ENCODE measurements at places on chromosomes 4 and X. TPM values are rescaled to one million over a fixed set of nuclear protein-coding genes. Genes with fewer than 3 reads are reported as not detected.

- DNase-seq, result no peak
These were observed 1514.8 kb downstream of the RPA4 start for GRCh38 chrX:98398542-98398941.

GRCh38 chr4:117640836-117641235 lies 393.4 kb upstream of the NDST3 start:
- no peak for DNase-seq

GRCh38 chr4:73599182-73599581 lies 21.1 kb downstream of the RASSF6 start:
- DNase-seq, result no peak

DNA sequence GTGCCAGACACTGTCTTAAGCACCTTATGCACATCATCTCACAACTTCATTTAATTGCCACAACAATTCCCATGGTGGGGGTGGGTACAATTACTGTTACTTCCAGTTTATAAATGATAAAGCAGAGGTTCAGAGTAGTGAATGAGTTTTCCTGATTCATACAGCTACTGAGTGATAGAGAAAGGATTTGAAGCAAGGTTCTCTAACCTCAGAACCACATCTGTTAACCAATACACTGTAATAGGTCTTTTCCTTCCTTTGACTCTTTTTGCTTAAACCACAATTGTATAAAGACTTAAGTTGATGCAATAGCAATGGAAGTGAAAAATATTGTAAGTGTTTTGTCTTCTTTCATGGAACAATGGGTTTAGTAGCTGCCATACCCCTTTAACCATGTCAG lies 43.5 kb upstream of the PAK3 start:
- DNase-seq, result no peak

- no peak for DNase-seq
These were observed 26.1 kb downstream of the NUDT6 start for GRCh38 chr4:122896270-122896669.

Gene WWC2
- 36.8 TPM for total RNA-seq

DNA sequence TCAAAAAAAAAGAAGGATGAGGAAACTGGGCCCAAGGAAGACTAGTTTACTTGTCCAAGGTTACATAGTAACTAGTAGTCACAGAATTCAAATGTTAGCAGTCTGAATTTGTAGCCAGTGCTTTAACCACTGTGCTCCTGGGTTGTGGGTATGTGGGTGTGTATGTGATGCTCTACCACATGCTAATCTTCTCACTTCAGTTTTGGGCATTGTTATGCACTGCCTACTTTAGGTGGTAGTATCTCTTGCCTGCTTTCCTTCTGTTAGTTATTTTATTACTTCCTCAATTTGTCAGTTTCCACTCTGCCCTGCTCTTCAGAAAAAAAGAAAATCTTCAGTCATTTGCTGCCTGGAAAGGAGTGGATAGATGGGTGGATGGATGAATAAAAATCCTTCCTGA lies 219.2 kb downstream of the RPA4 start:
- no peak for DNase-seq

Gene ADH1C
- total RNA-seq, result 5.3 TPM

Gene CLIC2
- total RNA-seq, result 0.96 TPM

Gene DCAF16
- total RNA-seq, result 50.8 TPM

DNA sequence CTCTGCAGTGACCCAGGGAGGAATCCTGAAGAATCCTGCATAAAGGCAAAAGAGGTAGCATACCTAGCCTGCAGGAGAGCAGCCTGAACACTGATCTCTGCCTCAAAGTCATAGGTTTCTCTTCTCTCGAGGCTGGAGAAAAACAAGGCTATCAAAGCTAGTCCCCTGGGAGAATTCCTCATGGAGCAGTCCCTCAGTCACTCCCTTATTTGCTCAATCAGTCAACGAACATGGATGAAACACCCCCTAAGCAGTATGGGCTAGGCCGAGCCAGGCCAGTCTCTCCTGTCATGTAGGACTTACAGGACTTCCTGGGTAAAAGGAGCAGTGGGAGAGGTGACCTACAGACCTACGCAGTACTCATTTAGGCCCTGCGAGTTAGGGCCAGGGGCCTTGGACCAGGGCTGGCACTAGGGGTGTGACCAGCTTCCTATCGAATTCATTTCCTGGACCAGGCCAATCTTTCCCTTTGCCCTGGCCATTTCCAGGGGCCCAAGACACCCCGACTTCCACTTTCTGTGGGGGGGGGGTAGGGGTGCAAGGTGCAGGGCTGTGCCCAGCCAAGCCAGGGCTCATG lies 164.1 kb downstream of the EFNB1 start:
- no peak for DNase-seq

- no peak for DNase-seq
These were observed 13.0 kb upstream of the NDUFC1 start for GRCh38 chr4:139315221-139315675.

GRCh38 chr4:88826771-88827170 lies 129.1 kb upstream of the NAP1L5 start:
- DNase-seq, result no peak

Gene FSTL5
- 2.4 TPM for total RNA-seq

Gene C4orf50
- 1.4 TPM for total RNA-seq

- DNase-seq, result peak; percentile 14
These were observed 1.1 kb downstream of the PLXNA3 start for GRCh38 chrX:154458954-154459778.

GRCh38 chr4:56535915-56536314 lies 30.3 kb downstream of the ARL9 start:
- no peak for DNase-seq

- DNase-seq, result no peak
These were observed 28.7 kb downstream of the APLN start for GRCh38 chrX:129626026-129626425.

GRCh38 chr4:7392438-7393421 lies 42.0 kb downstream of the PSAPL1 start:
- DNase-seq, result peak; percentile 74

DNA sequence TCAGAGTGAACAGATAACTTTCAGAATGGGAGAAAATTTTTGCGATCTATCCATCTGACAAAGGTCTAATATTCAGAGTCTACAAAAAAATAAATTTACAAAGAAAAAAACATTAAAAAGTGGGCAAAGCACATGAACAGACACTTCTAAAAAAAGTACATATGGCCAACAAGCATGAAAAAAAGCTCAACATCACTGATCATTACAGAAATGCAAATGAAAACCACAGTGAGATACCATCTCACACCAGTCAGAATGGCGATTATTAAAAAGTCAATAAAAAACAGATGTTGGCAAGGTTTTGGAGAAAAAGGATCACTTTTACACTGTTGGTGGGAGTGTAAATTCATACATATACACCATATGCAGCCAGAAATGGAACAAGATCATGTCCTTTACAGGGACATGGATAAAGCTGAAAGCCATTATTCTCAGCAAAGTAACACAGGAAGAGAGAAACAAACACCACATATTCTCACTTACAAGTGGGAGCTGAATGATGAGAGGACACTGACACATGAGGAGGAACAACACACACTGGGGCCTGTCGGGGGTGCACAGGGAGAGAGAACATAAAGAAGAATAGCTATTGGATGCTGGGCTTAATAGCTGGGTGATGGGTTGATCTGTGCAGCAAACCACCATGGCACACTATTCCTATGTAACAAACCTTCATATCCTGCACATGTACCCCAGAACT lies 41.6 kb upstream of the ITM2A start:
- DNase-seq, result no peak

DNA sequence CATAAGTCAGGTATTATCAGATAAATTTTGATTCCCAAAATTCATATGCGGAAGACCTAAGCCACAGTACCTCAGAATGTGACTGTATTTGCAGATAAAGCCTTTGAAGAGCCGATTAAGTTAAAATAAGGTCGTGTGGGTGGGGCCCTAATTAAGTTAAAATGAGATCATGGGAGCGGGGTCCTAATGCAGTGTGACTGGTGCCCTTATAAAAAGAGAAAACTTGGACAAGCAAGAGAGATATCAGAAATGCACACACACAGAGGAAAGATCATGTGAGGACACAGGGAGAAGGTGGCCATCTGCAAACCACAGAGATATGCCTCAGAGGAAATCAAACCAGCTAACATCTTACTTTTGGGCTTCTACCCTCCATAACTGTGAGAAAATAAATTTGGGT lies 236.1 kb downstream of the FBXO8 start:
- DNase-seq, result no peak

DNA sequence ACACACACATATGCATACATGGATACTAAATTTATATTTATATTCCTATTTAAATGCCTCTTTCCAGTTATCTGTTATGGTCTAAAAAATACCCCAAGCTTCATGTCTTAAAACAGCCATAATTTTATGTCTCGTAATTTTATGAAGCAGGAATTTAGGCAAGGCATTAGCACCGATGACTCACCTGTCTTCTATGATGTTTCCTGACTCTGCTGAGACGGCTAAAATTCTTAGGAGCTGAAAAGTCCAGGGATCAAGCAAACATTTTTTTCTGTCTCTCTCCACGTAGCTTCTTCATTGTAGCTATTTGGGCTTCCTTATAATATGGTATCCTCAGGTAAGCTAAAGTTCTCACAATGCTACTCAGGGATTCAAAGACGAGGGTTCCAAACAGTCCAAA lies 930.3 kb downstream of the STIM2 start:
- DNase-seq, result no peak

DNA sequence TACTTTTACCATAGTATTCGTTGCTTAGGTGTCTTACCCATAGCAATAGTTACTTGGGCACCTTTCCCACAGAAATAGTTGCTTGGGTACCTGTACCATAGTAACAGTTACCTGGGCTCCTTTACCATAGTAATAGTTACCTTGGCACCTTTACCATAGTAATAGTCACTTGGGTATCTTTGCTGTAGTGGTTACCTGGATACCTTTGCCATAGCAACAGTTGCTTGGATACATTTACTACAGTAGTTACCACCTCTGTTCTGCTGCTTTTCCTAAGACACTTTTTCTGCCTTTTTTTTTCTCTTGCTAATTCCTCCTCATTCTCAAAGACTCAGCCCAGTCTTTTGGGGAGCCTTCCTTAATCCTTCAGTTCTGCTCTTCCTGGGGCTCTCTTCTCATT lies 272.8 kb upstream of the PUDP start:
- no peak for DNase-seq

DNA sequence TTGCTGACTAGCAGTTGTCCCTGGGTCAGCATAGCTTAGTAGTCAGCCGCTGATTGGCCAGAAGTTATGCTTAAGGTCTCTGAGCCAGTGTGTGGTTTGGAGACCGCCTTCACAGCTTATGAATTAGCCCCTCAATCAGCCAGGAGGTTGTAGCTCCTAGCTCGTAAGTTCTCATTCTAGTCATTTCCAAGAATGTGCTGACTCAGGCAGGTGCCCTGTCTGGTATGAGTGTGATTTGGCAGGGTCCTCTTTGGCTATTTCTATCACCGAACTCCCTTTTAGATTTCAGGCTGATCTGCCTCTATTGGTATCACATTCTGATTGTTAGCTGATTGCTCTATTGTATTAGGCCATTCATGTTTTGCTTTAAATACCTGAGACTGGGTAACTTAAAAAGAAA lies 33.1 kb downstream of the NUDT11 start:
- no peak for DNase-seq

Gene BGN
- 90.8 TPM for total RNA-seq

Gene PPEF2
- 6.3 TPM for total RNA-seq

DNA sequence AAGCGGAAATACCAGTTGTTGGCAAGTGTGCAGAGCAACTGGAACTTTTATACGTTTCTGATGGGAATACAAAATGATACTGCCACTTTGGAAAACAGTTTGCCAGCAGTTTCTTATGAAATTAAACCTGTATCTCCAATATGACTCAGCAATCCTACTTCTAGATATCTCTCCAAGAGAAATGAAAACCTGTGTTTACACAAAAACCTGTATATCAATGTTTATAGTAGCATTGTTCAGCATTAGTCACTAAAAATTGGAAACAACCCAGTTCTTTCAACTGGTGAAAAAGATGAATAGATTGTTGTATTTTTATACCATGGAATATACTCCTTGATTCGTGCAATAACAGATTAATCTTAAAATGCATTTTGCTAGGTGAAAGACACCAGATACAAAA lies 26.8 kb downstream of the ATP7A start:
- DNase-seq, result no peak

DNA sequence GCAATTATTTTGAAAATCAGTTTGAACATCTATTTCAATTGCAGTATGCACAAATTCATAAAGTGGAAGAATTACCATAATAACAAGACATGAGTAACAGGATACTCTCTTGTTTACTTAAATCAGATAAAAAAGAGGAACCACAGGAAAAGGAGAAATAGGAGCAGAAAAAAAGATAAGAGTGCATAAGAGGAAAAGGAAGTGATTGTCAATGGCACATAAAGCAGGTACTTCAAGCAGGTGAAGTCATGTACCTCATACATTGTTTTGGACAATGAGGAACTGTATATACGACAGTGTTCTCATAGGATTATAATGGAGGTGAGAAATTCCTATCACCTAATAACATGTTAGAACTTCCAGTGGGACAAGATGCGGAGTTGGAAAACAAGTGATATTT lies 334.5 kb upstream of the PCDH7 start:
- DNase-seq, result no peak

DNA sequence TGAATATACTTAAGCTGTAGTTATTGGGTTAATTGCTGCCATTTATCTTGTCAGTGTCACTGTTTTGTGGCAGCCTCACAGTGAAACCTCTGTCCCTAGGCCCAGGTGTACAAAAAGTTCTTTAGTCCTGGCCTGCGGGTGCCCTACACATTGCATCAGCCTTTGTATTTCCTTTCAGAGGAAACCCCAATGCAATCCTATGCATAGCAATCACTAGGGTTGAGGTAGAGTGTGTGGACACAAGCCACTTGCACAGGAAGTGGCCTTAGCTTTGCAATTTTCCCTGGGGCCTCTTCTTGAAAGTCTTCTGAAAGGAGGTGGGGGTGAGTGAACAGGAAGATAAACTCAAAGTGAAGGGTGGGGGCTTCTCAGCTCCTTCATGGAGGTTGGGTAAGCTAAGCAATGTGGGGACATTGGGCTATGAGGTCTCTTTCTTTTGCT lies 27.8 kb downstream of the VSIG4 start:
- DNase-seq, result no peak

Gene ARHGAP6
- 5.1 TPM for total RNA-seq

- DNase-seq, result no peak
These were observed 131.0 kb downstream of the TET2 start for GRCh38 chr4:105277702-105278101.

- no peak for DNase-seq
These were observed 683 bp downstream of the EBP start for GRCh38 chrX:48522291-48522690.

Gene ETDB
- not detected for total RNA-seq

Gene IRAK1
- 43.1 TPM for total RNA-seq

GRCh38 chr4:128924951-128925350 lies 115.5 kb downstream of the JADE1 start:
- DNase-seq, result no peak

Gene HPGDS
- total RNA-seq, result 18.3 TPM

Gene RASSF6
- 4.1 TPM for total RNA-seq

- peak; percentile 97 for DNase-seq
These were observed 345.9 kb downstream of the ADGRL3 start for GRCh38 chr4:61545902-61546480.

Gene CT45A1
- not detected for total RNA-seq

DNA sequence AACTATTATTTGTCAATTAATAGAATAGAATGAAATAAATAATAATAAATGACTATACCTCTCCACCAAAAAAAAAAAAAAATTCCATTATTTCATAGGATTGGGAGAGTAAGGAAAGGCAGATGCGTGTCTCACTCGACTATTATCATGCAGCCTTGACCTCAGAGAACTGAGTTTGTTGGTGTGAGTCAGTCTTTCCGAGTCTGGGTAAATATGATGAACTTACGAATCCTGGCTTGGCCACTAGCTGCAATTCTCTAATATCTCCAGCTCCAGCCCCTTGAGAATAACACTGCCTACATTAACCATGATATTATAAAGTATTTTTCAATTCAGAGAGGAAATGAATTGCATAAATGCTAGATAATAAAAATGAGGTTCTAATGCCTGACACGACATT lies 46.6 kb upstream of the DHX15 start:
- DNase-seq, result no peak

Data from umbilical cord (tissue), 2 donors.